ENCODE measurements at places on chromosomes 6 and 20.

GRCh38 chr6:57130661-57131177, 40.7 kb downstream of the ZNF451 start:
- DNase-seq, result no peak

GRCh38 chr6:30618270-30618797, 694 bp downstream of the MRPS18B start:
- no peak for DNase-seq

- DNase-seq, result no peak
Observed at GRCh38 chr6:43833223-43833995, 63.4 kb downstream of the VEGFA start.

DNA sequence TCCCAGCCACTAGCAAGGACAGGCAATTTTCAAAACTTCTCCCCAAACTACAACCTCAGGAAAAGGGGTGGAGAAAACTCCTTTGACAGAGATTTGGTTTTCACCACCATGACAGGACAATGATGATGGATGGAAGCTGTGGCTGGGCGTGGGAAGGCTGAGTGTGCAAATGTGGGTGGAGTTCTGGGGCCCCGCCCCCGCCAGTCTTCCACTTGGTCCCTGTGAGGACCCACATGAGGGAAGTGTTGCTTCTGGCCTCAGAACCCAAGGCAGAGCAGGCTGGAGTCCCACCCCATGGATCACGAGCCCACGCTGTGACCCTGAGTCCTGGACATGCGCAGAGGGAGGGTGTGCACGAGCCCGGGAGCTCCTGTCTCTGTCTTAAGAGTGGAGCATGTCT, 21.5 kb upstream of the MRGBP start:
- no peak for DNase-seq

DNA sequence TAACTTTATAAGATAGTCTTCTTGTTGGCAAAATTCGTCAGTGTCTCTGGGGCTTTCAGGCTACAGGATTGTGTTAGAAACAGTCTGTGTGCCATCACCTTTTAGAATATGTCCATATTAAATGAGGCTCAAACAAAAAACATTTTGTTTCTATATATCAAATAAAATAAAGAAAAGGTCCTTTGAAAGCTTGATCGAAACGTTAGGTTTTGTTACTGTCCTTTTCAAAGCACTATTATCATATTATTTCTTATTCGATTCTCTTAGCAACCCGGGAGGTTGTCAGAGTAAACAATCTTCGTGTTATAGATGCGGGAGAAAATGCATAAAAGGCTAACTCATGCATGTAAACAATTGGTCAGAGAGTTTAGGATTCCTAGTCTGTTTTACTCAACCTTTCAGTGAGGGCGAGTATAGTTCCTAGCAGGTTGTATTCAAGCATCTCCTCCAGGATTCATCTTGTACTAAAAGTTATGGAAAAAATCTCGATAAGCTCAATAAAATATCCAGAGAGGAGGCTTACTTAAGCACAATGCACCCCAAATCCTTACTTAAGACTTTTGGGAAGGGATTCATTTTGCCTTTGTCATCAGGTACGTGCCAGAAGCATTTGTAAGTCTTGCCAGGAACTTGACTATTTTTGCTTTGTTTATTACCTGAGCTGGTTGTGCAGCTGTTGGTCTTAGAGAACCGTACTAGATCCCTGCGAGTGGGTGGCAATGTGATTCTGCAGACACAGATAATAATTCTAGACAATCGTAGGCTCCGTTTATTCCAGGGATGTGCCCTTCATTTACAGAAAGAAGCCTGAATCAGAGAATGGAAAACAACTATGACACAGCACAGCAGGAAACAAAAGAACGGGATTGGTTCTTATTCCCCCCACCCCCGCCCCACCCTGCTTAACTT, 159.6 kb upstream of the ZNF217 start:
- DNase-seq, result no peak

DNA sequence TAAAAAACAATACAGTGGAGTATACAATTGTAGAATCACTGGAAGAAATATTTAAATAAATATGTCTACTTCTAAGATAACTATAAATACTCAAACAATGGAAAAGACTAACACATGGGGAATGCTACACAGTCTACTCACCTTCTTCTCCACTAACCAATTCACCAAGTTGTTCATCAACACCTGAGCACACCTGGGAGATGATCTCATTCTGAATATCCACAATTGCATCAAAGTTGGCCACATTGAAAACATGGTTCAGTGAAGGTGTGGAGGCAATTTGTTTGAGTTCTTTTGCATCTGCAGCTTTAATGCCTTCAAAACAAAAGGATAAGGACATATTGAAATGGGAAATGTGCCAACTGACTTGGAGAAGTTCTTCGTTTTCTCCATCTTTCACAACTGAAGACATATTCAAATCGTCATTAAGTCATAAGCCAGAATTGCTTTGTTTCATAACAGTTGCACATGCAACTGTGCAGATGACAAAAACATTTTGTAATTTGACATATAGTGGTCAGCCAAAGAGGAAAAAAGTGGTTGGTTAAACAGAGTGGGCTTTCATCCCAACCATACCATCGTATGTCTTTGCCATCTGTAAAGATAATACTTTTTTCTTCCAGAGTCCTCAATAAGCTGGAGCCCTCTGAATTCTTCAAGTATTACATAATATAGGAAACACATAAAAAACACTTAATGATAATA, 17.5 kb downstream of the COL12A1 start:
- DNase-seq, result no peak

DNA sequence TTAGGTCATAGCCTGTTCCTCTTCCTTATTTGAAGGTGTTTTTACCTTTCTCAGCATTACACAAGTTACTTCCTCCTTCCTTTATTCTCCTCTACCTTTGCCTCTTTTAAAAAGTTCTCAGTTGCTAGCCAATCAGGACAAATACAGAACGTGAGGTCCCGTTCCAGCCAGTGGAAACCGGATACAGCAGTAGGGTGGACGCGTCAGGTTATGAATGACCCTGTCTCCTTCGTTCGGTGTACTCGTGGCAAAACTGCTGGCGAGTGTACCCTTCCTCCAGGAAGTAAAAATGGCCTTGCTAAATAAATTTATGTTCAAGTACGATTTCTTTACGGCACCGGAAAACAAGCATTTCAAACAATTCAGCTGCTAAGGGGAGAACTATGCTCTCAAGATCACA, 77.0 kb upstream of the MLN start:
- no peak for DNase-seq

GRCh38 chr20:52500157-52500556, 308.6 kb upstream of the ZFP64 start:
- no peak for DNase-seq

GRCh38 chr6:8436966-8437365, 1.6 kb upstream of the SLC35B3 start:
- DNase-seq, result no peak

GRCh38 chr6:41602422-41602743, 35.9 kb upstream of the MDFI start:
- no peak for DNase-seq
